ENCODE measurements at places on chromosomes 4 and X.

GRCh38 chr4:172061204-172061603, 248.0 kb downstream of the GALNTL6 start:
- DNase-seq, result no peak

GRCh38 chr4:179625406-179625805, 2183.2 kb upstream of the AGA start:
- DNase-seq, result no peak

GRCh38 chr4:159566786-159567185, 463.9 kb downstream of the RAPGEF2 start:
- DNase-seq, result no peak

DNA sequence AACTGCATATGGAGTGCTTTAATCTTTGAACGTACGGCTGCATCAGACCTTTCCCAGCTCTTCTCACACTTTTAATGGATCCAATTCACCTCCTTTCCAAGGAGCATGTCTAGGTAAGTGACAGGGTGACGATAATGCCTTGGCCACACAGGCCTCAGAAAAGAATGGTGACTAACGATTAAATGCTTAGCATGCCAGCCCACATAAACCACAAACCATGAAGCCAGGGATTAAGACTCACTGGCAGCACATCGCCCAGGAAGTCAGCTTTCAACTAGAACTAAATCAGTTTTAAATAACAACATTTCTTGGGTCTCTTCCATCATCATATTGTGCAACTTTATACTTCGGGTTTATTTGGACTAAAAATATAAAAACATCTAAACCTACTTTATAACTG, 28.7 kb downstream of the INPP4B start:
- no peak for DNase-seq

DNA sequence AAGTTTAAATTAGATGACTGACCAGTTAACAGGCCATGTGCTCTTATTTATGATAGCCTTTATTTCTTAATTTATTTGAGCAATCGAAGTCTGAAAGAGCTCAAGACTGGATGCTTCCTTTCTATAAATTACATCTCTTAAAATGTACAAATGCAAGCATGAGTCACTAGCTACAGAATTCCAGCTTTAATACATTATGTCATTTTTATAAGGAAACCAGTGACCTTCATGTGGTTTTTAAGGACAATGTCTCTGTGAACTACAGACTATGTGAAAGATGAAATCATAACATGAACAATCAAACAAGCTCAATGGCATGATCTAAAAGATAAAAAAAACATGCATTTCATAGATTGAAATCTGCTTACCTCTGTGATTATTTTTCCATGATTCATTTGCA, 15.4 kb downstream of the HTR2C start:
- no peak for DNase-seq

- DNase-seq, result no peak
Measured at GRCh38 chr4:87853108-87853507, 20.3 kb downstream of the MEPE start.

DNA sequence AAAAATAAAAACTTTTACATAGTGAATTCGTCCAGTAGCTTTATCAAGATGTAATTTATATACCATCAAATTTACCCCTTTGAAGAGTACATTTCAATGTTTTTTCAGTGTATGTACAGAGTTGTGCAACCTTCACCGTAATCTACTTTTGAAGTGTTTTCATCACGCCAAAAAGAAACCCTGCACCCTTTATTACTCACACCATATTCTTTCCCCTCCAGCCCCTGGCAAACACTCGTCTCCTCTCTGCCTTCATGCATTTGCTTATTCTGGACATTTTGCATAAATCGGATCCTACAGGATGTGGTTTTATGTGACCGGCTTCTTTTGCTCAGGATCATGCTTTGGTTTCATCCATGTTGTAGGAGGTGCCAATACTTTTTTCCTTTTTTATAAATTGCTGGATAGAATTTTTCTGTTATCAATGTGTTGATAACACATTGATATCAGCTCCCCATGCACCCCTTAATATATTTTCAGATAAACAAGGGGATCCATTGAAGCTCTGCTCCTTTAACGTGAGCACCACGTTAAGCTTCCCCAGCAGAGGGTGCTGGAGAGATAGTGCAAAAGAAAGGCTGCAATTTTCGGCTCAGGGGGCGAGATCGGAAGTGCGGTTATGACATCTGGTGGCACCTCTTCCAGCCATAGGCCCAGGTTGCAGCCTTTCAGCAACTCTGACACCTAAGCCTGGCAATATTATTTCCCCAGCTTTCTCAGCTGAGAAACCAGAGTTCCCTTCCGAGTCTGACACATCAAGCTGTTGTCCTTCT, 100.1 kb upstream of the VCX3B start:
- no peak for DNase-seq
